ENCODE measurements at places on chromosomes 4 and X.

DNA sequence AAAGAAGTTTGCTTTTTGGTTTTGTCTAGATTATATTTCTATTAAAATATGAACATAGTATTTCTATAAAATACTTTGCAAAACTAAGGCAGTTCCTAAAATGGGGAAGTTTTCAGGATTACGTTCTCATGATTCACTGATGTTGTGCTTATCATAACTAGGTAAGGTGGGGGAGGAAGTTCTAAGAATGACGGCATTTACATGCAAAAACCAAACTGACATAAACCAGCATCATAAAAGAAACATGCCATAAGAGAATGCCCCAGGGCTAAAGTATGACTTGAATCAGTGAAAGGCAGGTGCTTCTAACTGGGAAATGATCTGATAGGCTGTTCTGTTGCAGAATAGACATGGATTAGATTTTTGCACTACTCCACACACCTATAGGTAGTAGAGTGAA lies 204.7 kb upstream of the JADE1 start:
- DNase-seq, result no peak

DNA sequence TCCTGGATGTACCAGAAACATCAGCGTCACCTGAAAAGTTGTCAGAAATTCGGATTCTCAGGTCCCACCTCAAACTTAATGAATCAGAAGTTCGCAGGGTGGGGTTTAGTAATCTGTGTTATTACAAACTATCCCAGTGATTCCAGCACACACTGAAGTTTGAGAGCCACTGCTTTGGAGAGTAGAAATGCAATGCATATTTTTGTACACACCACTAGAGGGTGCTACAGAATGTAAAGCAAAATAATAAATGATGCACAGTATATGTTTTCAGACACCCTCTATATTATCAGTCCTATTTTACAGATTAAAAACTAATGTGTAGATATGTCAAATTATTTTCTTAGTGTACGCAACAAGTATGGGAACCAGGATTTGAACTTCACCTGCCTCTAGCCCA lies 2.4 kb upstream of the MORF4L2 start:
- peak; percentile 59 for DNase-seq

DNA sequence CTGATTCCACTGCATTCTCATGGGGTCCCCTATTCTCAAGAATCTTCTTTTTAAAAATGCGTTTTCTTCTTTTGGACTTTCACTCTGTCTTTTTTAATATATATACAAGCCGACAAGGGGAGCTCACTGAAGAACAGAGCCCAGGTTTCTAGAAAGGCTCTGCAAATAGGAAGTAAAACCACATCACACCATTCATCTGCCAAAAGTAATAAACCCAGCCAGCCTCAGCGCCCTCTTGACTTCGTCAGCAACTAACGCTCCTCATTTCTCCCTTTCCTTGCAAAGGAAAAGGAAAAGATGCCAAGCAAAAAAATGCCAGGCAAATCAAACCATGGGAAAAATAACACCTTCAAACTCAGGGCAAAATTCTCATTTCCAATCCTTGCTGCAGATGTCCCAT lies 136.4 kb downstream of the HHIP start:
- DNase-seq, result no peak

GRCh38 chr4:23770011-23770410 lies 119.8 kb downstream of the PPARGC1A start:
- DNase-seq, result no peak

DNA sequence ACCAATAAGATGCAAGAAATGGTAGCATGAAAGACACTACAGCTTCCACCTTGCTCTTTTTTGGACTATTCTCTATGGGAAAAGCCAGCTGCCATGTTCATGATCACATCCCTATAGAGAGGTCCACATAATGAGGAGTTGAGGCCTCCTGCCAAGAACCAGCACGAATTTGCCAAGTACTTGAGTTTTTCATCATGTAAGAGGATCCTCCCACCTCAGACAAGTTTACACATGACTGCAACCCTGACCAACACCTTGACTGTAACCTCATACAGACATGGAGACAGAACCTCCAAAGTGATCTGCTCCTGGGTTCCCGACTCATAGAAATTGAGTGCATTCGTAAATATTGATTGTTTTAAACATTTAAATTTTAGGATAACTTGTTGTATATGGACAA lies 135.2 kb upstream of the TSPAN5 start:
- no peak for DNase-seq

DNA sequence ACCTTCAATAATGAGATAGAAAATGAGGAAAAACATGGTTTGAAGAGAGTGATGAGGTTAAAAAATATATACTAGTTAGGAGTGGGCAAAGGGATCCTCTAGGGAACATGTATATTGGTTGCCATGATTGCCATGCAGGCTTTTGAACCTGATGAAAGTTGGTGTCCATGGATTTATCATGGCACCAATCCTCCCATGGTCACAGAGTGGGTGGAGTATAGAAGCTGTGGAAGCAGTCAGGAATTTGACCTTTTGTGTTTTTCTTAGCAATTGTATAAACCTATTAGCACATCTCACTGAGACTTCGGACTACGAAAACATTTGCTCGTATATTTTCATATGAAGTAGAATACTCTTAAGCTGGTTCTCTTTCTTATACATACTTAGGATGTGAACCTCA lies 30.9 kb upstream of the SYTL5 start:
- DNase-seq, result no peak

- no peak for DNase-seq
Measured at GRCh38 chrX:148610328-148610698, 109.9 kb downstream of the AFF2 start.

GRCh38 chr4:82495666-82496065 lies 65.3 kb downstream of the ENOPH1 start:
- no peak for DNase-seq

GRCh38 chr4:155681886-155682285 lies 15.2 kb downstream of the GUCY1A1 start:
- DNase-seq, result no peak

GRCh38 chr4:73725985-73726384 lies 14.4 kb upstream of the CXCL8 start:
- DNase-seq, result no peak

DNA sequence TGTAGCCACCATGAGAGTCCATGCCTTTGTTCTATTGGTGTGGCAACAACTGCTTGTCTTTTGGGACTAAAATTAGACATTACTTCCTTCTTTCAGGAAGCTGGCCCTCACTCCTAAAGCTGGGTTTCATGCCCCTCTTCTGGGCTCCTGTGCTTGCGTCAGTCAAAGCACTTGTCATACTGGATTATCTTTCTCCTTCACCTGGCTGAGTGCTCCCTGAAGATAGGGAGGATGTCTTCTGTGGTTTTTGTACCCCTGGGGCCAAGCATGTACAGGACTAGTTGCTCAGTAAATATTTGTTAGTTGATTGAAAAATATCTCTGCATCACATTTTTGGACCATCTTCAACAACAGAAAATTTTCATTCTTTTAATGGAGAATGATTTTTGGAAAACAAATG lies 26.1 kb upstream of the LONRF3 start:
- DNase-seq, result no peak

- DNase-seq, result no peak
Measured at GRCh38 chrX:36909676-36910030, 98.5 kb upstream of the FAM47C start.

DNA sequence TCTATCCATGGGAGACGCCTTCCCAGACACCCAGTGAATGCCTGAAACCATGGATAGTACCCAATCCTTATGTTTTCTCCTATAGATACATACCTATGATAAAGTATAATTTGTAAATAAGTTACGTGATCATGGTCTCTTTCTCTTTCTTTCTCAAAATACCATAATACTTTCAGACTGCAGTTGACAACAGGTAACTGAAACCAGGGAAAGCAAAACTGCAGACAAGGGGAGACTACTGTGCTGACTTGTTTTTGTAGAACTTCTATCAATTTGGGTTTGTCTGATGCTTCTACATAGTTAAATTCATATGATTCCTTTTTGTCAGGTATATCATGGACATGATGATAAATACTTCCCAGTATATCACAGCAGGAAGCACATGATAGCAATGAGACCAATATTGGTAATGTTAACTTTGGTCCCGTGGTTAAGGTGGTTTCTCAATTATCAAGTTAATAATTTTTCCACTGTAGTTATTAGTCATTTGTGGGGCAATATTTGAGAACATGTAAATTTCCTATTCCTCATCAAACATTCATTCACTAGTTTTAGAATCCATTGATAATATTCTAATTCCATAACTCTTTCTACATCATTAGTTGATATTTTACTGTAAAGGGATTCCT lies 298.0 kb upstream of the TET2 start:
- no peak for DNase-seq

GRCh38 chr4:54852054-54852453 lies 194.3 kb downstream of the KIT start:
- no peak for DNase-seq

GRCh38 chr4:101885574-101885973 lies 95.0 kb downstream of the BANK1 start:
- no peak for DNase-seq

DNA sequence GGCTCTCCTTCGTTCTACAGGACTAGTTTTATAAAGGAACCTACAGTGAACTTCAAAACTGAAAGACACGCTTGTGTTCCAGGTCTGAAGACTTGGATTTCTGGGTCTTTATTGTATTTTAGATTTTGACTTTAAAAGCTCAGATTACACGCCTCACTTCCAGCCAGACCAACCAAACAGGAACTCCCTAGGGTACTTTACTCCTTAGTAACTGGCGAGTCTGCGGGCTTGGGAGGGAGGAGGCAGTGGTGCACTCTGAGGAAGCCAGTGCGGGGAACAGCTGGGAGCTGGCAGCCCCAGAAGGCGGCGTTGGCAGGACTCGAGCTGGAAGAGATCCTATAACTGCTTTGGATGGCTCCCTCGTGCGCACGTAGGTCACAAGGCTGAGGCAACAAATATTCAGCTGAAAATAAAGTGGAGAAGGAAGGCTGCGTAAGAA lies 391 bp upstream of the PHKA1 start:
- DNase-seq, result peak; percentile 59

DNA sequence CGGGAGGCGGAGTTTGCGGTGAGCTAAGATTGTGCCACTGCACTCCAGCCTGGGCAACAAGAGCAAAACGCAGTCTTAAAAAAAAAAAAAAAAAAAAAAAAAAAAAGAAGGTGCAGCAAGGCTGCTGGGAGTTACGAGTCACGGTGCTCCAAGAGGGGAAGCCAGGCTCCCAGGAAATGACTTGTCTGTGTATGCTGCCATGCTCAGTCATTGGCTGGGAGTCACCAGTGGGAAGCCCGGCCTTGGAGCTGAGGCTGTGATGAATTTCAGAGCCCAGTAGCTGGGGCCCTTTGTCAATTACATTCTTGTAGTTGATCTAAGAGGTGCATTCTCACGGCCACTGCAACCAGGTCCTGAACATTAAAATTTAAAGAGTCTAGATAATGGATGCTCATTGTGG lies 1105.1 kb upstream of the TENM3 start:
- DNase-seq, result no peak

DNA sequence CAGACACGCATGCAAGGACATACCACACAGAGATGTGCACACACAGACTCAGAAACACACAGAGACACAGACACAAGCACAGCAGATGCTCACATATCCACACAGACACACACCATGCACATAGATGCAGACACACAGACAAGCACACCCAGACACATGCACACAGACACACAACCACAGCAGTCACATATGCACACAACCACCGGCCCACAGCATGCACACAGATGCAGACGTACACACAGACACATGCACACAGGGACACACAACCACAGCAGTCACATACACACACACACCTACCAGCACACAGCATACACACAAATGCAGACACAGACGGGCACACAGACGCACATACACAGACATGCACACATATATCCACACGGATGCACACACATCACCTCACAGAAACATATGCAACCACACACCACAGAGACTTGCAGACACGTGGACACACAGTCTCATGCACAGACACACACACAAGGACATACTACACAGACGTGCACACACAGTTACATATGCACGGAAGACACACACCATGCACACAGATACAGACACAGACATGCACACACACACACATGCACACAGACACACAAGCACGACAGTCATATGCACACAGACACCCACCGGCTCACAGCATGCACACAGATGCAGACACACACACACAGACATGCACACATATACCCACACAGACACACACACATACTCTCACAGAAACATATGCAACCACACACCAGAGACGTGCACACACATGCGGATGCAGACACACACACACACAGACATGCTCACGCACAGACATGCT lies 25.2 kb upstream of the SLC25A6 start:
- no peak for DNase-seq

All from NCI-H2227 treated with DMSO at 0.1 percent for 48 hours (cell line).